Stimulated activated CD4-positive, alpha-beta T cell treated with anti-CD3 and anti-CD28 coated beads, Interleukin-12 subunit alpha, Interleukin-12 subunit beta, amount 100 ng/mL, for 24 hours (primary cell): ENCODE measurements at places on chromosomes 5 and 9.

GRCh38 chr5:68194386-68194785 lies 21.2 kb upstream of the PIK3R1 start:
- DNase-seq = no peak

- DNase-seq = no peak
Measured at GRCh38 chr5:137657073-137657472, 78.8 kb downstream of the KLHL3 start.

GRCh38 chr5:139955053-139955605 lies 88.0 kb downstream of the NRG2 start:
- no peak for DNase-seq

DNA sequence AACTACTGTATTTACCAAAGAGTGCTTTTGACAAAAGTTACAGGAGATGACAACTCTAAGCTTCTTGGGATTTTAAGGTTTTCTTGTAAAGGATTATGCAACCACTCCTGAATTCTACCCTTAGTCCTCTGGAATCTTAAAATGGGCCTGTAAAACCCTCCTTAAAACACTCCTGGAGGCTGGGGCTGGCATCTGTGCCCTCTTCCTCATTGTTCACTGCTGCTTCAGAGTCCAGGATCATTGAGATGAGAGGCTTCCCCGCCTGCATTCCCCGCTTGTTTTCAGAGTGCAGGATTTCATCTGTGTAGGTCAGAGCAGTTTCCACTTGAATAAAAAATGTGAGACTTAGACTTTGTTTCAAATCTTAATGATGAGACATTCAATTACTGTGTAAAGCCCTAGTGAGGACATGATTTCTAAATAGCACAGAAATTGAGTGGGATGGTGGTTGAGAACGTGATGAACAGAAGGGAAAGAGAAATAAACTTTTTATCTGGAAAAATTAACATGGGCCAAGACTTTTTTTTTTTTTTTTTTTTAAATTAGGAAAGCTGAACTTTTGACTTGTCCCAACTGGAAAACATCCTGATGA lies 40.4 kb downstream of the PCSK5 start:
- DNase-seq = no peak

- DNase-seq = no peak
Measured at GRCh38 chr5:13919786-13920185, 24.7 kb downstream of the DNAH5 start.

DNA sequence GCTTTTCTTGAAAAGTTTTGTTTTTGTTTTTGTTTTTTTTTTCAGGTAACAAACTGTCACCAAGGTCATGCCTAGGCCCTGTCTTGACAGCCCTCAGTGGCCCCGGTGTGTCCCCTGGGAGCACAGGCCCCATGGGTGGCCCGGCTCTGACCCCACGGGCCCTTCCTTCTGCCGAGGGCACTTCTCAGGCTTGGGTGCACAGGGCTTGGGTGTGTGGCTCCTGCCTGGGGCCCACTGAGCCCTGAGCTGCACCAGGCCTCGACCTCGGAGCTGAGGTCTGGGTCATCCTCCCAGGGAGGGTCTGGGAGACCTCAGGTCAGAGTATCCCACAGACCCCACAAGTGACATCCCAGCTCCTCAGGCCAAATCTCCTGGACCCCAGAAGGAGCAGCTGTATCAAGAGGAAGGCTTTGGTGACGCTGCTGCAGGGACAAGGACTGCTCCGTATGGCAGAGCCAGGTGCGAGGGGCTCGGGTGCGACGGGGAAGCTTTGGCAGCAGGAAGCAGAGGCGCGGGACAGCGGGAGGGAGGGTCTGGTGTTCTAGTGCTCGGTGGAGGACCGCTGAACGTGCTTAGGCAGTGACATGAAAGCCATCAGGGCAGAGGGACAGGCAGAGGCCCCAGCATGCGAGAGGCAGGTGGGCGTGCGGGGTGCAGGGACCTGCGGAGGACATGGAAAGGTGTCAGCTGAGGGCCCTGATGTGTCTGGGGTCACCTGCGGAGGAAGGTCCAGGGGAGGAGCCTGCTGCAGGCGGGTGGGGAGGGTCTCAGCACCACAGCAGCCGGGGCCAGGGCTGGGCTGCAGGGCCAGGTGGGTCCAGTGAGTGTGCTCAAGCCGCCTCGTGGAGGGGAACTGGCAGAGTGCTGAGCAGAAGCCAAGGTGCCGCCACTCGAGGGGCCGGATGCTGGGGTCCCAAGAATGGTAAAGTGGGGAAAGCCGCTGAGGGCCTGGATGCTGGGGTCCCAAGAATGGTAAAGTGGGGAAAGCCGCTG lies 18.4 kb upstream of the SLC9A3 start:
- DNase-seq = no peak

- no peak for DNase-seq
Measured at GRCh38 chr5:95993266-95993665, 31.6 kb upstream of the ELL2 start.

DNA sequence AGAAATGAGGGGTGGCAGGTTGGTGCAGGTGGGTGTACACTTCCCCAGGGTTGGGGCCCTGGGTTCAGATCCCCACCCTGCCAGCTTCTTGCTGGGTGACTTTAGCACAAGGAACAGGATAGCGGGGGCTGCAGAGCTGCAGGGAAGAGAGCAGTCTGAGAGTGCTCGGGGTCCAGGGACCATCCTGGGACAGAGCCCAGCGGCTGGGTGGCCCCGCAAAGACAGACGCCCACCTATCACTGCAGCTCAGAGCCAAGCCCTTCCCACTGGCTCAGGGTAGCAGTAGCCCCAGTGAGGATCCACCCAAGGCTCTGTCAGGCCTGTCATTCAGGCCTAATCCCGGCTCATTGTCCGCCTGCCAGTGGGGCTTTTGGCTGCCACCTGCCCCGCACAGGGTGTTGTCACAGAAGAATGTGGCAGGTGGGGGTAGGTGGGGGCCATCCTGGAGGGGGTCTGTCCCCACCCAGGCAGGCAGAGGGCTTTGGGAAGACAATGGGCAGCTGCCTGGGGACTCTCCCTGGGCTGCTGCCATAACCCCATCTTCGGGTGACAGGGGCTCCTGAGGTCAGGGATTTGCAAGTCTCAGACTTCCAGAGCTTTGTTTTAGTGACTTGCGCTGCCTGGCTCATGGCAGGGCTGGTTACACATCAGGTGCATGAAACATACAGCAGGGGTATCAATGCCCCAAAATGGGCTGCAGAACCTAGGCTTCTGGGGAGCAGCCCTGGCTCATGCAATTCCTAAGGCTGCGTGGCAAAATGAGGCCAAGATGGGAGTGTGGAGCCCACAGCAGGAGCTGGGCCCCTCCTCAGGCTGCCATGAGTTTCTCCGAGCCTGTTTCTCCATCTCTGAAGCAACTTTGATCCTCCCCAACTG lies 52.1 kb downstream of the BARX1 start:
- DNase-seq = no peak

DNA sequence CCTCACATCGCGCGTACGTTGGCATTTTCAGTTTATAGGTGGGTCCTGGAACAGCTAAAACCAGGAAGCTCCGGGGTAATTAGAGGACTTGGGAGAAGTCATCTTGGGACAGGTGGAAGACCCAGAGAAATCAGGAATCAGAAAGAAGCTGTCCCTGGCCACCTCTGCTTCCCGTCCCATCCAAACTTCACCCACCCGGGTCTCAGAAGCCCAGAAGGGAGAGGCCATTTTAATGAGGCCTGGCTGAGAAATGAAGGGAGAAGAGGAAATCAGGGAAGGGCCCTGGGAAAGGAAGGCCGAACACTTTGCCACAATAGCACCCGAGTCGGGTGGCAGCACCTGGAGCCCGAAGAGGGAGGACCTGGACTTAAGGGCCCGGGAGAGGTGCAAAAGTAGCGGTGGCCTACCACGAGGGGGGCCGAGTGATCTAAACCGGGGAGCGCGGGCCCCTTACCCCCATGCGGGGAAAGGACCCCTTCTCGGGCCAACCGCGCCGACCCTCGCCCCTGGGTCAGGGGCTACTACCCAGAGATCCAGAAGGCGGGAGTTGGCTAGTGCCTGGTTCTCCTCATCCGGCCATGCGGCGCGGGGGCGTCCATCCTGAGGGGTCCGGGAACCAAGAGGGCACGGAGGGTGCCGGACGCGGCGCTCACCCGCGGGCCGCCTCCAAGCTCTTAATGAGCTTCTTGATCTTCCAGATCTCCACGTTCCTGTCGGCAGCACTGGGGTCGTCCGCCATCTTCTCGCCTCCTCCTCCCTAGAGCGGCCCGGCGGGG lies 668 bp downstream of the ETF1 start:
- no peak for DNase-seq

DNA sequence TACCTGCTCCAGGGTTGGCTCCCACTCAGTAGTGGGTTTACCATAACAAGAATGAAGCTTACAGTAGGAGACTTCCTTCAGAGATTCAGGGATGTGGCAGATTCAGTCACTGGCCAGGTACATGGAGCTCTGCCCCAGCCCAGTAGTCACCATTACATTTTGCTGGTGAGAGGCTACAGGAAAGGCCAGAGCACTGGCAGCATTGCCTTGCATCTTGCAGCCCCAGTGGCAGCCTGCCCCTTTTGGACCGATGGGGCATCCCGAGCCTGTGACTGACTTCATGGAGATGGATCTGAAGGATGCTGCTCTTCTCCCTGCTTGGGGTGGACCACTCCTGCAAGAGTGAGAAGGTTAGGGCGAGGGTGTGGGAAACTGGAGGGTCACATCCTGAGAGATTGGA lies 16.8 kb downstream of the TAS2R1 start:
- no peak for DNase-seq

- no peak for DNase-seq
Measured at GRCh38 chr5:120806202-120806601, 342.1 kb downstream of the PRR16 start.

DNA sequence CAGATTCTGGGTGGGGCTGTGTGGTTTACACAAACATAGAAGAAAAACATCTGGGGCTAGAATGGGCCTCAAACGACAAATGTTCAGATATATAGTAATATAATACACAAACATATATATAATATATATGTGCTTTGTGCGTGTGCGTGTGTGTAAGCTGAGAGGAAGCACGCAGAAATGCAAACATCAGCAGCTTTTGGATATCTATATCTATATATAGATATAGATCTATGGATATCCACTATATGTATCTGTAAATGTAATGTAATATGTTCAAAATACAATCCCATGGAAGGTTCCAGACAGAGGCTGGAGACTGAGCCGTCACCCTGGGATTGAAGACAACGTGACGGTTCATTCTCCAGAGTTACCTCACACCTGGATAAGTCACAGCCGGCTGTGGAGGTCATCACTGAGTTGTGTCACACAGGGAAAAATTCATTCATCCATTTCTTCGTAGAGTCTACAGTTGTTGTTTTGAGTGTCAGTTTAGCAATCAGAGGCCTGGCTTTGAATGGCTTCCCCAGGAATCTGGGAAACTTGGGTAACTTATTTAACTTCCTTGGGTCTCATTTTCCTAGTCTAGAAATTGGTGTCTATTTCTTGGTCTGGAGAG lies 123.0 kb upstream of the CPEB4 start:
- no peak for DNase-seq

DNA sequence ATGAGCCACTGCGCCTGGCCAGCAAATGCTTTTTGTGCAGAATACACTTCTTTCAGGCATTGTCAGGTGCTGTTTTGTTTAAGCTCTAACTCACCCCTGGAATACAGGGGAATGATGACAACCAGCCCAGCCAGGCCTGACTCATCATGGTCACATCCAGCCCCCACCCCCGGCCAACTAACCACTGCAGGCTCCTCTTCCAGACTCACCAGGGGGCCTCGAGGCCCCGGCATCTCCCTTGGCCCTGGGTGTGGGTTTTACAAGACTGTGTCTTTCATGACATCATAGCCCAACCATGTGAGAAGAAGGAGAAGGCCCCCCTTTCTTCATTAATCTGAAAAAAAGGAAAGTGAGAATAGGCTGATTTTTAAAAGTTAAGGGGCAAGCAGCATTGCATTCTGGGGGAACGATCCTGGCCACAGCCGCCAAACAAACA lies 35.5 kb downstream of the OLFML2A start:
- no peak for DNase-seq

DNA sequence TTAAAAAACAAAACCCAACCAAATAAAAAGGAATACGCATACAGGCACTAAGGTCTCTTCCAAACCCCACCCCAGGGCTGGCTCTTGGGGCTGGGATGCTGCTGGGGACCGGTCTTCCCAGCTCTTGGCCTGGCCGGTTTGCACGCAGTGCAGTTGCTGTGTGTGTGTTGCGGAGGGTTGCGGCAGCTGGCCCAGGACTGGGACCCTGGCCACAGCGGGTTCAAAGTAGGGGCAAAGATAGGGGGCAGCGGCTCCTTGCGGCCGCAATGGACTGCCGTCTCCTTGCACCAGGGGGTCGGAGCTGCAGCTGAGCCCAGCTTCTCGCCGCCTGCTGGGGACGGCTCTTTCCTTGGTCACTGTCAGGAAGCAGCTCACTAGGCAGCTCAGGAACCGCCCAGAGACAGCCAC lies 5.0 kb downstream of the DMRT3 start:
- no peak for DNase-seq

- no peak for DNase-seq
Measured at GRCh38 chr5:115657125-115657880, 31.5 kb upstream of the TMED7 start.

- DNase-seq = no peak
Measured at GRCh38 chr9:130426883-130427282, 17.9 kb upstream of the ASS1 start.

- DNase-seq = no peak
Measured at GRCh38 chr9:24765025-24765756, 219.5 kb upstream of the IZUMO3 start.

DNA sequence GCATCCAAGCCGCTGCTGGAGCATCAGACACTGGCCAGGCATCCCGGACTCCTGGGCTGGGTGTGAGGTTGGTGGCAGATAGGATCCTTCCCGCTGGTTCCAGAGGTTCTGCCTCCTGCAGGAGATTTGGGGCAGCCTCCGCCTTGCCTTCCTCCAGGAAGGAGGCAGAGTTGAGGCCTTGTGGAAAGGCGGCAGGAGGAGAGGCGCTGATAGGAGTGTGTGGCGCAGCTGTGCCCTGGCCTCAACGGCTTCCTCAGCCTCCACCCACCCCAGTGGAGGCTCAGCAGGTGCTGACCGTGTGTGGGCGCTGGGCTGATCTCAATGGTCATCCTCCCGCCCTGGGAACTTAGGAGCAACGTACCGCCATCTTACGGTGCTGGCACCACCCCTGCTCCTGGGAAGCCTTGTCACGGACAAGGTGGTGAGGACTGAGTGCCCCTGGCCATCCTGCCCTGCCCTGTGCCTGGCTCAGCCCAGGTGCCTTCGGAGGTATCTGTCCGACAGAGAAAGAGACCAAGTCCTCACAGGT lies 10.2 kb downstream of the NCS1 start:
- no peak for DNase-seq

DNA sequence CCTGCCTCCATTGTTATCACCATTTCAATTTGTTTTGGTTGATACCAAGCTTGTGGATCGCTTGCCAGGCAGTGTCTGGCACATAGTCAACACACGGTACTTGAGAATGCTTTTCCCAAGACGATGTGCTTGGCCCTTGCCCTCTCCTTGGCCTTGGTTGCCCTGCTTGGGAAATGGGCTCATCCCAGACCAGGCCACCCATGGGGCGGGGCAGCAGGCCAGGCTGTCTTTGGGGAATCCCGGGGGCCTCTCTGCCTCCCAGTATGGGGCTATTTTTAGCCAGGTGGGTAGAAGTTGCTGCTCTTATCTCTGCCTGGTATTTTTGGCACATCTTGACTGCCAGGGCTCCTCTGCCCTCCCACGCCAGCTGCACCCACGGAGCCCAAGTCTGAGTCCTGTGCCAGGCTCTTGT lies 49.9 kb downstream of the LMX1B start:
- no peak for DNase-seq

- no peak for DNase-seq
Measured at GRCh38 chr9:16611983-16612382, 258.5 kb downstream of the BNC2 start.

- DNase-seq = no peak
Measured at GRCh38 chr9:112377087-112377486, 2.8 kb upstream of the HSDL2 start.

- no peak for DNase-seq
Measured at GRCh38 chr5:140262221-140262620, 40.7 kb downstream of the PFDN1 start.
